ENCODE measurements at places on chromosomes 7 and 10.

DNA sequence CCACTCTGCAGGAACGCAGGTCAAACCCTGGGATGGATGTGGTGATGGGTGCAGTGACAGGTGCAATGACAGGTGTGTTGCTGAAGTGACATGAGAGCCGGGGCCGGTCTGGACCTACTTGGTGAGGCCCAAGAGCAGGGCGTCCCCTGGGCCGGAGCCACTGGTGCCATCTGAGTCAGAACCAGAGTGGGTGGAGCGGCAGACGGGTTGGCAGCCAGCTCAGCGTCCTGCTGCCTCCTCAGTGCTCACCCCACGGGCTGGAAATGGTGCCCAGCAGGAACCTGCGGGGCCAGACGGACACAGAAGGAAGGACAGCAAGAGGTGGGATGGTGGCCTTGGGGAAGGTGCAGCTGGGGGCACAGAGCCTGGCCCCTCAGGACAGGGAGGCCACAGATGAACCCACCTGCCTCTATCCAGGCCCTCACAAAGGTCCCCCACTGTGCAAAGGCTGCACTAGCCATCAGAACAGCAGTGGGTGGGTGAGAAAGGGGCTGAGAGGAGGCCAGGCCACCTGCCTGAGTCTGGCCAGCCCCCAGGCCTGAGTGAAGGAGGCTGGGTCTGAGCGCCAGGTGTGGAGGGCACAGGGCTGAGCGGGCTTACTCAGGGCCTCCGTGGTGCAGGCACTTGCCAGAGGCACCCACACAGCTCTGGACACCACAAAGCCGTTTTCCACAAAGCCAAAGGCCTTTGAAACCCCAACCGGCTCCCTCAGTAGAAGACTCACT, 129.0 kb upstream of the PPP2R2D start:
- DNase-seq: no peak

DNA sequence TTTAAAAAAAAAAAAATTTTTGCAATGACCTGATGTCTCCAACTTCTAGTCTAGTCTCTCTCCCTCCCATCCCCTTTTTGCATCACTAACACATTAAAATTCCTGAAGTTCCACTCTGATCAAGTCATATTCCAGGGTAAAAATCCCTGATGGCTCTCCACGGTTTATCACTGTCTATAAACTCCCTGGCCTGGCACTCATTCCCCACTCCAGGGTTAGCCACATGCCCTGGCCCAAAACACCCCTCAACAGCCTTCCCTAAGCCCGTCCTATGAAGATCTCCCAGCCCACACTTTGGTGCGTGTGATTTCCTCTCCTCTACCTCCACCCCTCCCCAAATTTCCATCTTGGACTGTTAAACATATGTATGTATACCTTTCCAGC, 125.4 kb downstream of the JAZF1 start:
- no peak for DNase-seq

DNA sequence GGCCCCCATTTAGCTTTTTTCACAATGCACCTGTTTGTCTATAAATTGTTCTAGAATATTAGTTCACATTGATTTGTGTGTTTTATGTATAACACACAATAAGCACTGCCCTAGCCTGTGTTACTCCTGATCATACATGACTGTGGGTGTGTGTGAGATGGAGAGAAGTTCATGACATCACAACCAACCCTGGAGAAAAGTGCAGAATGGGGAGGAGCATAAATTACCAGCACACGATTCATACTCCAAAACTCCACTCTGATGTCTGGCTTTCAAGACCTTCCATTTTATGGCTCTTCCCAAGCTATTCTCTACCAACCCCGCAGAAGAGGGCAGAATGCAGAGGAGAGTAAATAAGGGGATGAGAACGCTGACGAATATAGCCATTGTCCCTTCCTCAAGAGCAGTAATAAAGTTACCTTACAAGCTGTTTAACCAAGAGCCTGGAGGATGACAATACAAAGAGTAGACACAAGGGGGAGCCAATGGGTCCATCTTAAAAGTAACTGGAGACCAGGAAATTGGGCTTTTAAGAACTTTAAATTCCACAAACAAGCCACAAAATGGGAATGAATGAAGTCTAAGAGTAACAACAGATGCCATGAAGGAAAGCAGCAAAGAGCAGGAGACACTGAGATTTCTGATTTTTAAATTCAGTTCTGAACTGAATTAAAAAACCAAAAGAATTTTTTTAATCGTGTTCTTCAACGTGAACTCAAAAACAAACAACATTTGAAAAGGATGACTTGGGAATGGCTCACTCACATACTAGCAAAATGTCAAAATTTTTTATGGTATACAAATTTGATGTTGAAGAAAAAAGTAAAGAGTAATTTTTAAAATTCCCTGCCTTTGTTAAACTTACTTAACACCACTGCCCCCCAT, 159.6 kb downstream of the PARD3 start:
- no peak for DNase-seq

DNA sequence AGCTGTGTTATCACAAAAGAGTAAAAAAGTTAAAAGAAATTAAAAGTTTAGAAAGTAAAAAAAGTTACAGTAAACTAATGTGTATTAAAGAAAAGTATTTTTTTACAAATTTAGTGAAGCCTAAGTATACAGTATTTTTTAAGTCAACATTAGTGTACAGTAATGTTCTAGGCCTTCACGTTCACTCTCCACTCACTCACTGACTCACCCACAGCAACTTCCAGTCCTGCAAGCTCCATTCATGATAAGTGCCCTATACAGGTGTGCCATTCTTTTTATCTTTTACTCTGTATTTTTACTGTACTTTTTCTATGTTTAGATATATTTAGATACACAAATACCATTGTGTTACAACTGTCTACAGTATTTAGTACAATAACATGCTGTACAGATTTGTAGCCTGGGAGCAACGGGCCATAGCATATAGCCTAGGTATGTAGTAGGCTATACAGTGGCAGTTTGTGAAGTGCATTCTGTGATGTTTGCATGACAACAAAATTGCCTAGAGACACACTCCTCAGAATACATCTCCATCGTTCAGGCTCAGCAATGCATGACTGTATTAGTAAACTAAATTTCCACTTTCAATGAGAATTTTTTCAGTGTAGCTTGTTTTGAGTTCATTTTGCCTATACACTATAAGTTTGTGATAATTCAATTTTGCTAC, 539.9 kb upstream of the C7orf33 start:
- DNase-seq: no peak

DNA sequence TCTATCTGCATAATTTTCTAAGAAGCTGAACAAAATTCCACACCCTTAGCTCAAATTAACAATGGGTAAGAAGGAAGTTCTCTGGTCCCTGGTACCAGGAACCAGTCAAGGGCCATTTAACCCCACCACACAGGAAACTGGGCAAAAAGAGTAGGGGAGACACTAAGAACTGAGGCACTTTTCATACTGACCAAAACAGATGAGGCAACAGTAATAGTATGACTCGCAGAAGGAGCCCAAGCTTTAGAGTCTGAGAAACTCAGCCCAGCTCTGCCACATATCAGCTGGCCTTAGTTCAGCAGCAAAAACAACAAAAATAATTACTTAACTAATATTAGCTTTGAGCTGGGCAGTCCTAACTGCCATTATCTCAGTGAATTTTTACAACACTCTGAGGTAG, 221.2 kb downstream of the FAM107B start:
- DNase-seq: no peak

DNA sequence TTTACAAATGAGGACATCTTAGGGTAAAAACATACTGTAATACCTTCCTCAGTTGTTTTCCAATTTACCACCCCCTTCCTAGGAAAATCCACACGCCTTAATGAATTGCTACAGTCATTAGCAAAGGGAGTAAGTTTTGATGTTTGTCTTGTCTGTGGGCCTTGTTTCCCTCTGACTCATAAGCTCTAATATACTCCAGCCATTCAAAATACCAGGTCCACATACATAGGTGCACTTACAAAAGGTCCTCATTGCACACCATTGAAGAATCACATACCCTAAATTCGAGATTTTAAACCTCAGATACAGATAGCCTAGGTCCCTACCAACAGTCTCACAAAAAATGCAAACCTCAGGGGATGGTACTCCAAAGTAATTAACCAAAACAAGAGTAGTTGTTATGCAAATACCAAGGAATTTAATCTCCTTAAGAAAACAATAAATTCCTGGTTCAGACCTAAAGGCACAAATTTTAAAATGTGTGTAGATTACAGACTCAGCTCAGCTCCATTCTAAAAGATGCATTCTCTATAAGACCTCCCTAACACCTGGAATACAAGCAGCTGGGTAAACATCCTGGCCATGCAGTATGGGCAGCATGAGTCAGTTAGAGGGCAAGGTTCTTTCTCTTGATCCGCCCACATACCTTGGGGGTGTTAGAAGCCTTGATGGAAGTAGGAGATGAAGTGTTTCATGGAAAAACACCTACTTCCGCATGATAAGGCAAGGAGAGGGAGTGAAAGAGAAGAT, 3.0 kb upstream of the LIPK start:
- DNase-seq: no peak

GRCh38 chr10:71217266-71218045, 5.1 kb downstream of the UNC5B start:
- no peak for DNase-seq

GRCh38 chr7:143458263-143458662, 15.0 kb downstream of the TAS2R60 start:
- DNase-seq: no peak

DNA sequence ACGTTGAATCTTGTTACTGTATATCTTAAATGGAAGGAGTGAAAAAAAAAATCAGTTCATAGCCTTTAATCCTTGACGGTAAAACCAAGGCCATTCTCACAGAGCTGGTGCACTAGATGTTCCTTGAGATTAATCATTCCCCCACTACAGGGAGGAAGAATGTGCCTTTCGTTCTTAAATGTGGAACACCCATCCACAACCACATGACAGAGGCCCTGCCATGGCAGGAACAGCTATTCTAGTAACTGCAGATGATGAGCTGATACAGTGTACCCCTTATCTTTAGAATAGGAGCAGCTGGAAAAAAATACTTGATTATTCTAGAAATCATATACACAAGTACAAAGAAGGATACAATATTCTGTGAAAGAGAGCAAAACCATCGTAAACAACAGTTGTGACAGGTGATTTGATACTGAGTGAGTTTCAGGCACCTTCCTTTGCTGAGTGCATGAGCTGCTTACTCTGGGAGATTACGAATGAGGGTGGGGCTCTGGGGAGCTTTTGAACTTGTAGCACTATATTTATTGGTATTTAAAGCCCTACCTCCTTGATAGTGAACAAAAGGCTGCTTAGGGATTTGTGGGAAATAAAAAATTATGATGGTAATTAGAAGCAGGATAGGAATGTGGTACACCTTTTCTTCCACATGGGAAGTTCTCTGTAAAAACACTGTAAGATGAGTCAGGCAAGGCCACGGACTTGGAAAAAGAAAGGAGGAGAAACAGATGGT, 244.4 kb upstream of the SLC26A5 start:
- no peak for DNase-seq

- DNase-seq: no peak
Observed at GRCh38 chr10:33006342-33006887, 48.4 kb upstream of the ITGB1 start.

DNA sequence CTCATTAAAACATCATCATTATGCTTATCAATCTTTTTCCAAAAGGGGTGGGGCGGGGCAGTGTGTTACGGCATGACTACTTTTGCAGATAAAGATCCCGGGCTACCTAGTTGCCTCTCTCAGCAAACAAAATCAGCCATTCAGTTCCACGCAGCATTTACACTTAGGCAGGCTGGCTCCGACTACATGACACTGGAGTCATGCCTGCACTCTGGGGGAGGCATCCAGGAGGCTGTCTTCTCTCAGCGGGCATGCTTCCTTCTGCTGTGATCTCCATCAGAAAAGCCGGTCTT, 193.9 kb upstream of the TCF7L2 start:
- no peak for DNase-seq

DNA sequence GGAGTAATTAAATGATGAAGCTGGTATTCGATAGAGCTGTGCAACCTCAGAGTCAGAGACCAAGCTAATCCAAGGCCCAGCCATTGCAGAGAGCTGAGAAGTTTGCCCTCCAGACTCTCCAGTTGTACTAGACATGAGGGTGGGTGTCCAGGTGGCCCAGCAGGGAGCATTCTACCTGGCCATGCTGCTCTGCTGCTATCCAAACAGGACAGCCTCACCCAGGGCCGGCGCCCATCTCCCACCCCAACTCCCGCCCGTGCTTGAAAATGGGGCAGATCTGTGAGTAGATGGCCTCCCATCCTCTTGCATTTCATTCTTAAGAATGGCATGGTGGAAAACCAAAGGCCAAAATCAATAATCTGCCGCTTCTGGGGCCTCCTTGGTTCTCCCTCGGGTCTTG, 124.2 kb downstream of the TCERG1L start:
- DNase-seq: no peak

GRCh38 chr10:103397191-103397825, 882 bp downstream of the PDCD11 start:
- DNase-seq: no peak

Measured in stimulated activated CD8-positive, alpha-beta memory T cell treated with anti-CD3 and anti-CD28 coated beads, Interleukin-12 subunit alpha, Interleukin-12 subunit beta, amount 100 ng/mL, for 4 hours (primary cell).